ENCODE measurements at places on chromosomes 4 and X.

GRCh38 chrX:132017431-132018185, 5.5 kb upstream of the STK26 start:
- no peak for DNase-seq
- H3K36me3 ChIP-seq: peaks cover 2% of the 10 kb centered on the region
- peaks cover 23% of the 10 kb centered on the region for H3K4me1 ChIP-seq
- no peaks in the 10 kb centered on the region for H3K27me3 ChIP-seq

DNA sequence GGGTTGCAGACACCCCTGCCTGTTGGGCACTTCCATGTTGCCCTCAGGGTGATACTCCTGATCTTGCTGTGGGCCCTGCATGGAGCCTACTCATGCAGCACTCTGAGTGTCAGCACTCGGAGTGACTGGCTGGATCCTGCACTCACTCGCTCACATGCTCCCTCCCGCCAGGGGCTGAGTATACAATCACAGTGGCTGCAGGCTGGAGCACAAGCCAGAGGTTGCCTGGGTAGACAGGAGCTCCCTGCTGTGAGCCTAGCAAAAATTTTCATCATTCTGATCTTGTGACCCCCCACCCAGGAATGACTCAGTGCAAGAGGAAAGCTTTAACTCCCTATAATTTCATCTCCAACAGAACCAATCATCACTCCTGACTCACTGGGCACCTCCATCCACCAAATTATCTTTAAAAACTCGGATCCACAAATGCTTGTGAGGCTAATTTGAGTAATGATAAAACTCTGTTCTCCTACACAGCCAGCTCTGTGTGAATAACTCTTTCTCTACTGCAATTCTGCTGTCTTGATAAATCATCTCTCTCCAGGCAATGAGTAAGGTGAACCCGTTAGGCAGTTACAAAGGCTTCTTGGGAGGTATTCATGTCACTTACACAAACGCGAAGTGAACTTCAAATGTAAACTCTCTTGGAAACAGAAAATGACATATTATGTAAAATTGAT, 1180.8 kb upstream of the PABPC4L start:
- no peak overlapping the region for H3K27ac ChIP-seq
- no peaks in the 10 kb centered on the region for H3K27me3 ChIP-seq
- no peaks in the 10 kb centered on the region for H3K4me1 ChIP-seq
- H3K36me3 ChIP-seq: no peaks in the 10 kb centered on the region
- no peak for DNase-seq

DNA sequence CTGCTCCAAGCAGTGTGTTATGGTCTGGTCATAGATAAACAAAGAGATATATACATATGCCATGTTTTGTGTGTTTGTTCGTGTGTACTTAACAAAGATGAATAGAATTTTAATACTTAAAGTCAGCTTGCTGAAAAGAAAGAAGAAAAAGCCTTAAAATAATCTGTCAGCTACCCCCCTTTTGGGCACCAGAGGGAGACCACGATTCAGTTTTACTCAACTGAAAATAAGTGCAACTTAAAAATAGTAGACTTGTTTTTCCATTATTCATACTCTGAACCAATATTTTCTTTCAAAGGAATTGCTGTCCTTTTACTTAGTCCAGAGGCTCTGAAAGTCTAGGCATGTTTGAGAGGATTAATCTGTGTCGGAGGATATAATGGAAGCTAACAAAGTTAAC, 181.7 kb upstream of the AGTR2 start:
- no peaks in the 10 kb centered on the region for H3K36me3 ChIP-seq
- no peaks in the 10 kb centered on the region for H3K4me1 ChIP-seq

DNA sequence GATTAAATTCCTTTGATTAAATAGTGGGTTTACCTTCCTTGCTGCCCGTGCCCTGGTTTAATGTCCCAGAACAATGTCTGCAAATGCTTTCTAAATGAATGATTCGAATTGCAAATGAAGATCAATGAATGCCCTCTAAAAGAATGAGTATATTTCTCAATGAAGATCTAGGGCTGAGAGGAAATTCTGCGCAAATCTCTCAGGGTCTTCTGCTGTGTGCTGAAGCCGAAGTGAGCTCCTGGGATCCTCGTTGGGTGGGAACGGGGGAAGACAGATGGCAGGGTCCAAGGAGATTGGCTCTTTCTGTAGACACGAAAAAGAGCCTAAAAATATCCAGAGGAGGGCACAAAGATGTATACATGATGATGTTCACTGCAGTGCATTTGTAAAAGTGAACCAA, 224.8 kb downstream of the STIM2 start:
- no peaks in the 10 kb centered on the region for H3K4me1 ChIP-seq
- peaks cover 3% of the 10 kb centered on the region for H3K36me3 ChIP-seq
- no peak overlapping the region for H3K27ac ChIP-seq
- H3K4me3 ChIP-seq: no peak overlapping the region

- no peak for DNase-seq
- no peaks in the 10 kb centered on the region for H3K27me3 ChIP-seq
- no peak overlapping the region for H3K27ac ChIP-seq
- peaks cover 9% of the 10 kb centered on the region for H3K36me3 ChIP-seq
Measured at GRCh38 chr4:123260653-123261052, 135.9 kb upstream of the SPRY1 start.

DNA sequence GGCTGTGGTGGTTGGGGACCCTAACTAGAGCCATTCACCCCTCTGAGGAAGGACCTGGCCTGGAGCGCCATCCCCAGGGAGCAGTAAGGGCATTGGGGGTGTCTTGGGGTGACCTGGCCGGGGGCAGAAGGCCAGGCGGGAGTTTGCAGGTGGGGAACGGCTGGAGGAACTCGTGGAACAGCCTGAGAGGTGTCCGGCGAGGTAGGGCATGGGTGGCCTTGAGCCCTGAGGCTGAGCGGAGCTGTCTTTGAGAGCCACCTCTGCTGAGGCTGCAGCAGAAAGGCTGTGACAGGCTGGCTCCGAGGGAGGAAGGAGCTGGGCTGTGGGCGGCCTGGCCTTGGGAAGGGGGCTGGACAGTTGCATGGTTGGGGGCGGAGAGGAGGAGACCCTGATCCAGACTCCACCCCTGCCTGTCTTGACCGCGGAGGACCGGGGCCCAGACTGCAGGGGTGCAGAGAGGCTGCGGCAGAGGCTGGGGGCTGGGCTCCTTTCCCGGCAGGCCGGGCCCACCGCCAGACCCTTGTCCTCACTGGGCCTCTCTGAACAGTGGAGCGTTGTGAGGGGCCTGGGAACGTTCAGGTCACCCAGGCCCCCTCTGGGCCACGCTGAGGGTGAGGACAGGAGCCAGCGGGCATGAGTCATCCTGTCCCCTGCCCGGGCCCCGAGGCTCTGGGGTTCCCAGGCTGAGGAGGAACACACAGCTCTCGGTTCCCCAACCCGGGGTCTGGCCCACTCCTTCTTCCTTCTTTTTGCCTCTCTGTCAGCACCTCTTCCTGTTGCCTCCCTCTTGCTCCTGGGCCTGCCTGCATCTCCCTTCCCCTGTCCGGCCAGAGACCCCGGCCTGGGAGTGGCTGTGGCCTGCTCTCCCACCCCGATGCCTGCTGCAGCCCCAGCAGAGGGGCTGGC, 8.1 kb downstream of the SH3BP2 start:
- no peaks in the 10 kb centered on the region for H3K27me3 ChIP-seq
- peak overlapping the region; percentile 45 for H3K4me3 ChIP-seq
- DNase-seq: no peak
- H3K4me1 ChIP-seq: peaks cover 18% of the 10 kb centered on the region

DNA sequence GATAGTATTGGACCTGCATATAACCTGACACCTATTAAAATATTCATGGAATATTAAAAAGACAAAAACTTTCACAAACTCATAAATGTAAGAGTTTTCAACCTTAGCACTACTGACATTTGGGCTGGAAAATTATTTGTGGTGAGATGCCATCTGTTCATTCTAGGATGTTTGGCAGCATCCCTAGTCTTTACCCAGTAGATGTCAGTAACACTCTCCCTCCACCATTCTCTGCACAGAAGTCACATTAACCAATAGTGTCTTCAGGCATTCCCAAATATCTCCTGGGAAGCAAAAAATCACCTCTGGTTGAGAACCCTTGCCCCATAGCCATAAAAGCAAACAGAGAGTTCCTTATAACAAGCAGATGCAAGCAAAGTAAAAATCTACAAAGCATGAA, 41.4 kb upstream of the NDST4 start:
- no peak overlapping the region for H3K27ac ChIP-seq
- DNase-seq: no peak
- no peaks in the 10 kb centered on the region for H3K27me3 ChIP-seq
- no peaks in the 10 kb centered on the region for H3K4me1 ChIP-seq

GRCh38 chr4:71187404-71188155, 151.2 kb upstream of the SLC4A4 start:
- peaks cover 41% of the 10 kb centered on the region for H3K4me1 ChIP-seq
- H3K27ac ChIP-seq: peak overlapping the region; percentile 82
- H3K4me3 ChIP-seq: peak overlapping the region; percentile 91
- no peaks in the 10 kb centered on the region for H3K36me3 ChIP-seq

DNA sequence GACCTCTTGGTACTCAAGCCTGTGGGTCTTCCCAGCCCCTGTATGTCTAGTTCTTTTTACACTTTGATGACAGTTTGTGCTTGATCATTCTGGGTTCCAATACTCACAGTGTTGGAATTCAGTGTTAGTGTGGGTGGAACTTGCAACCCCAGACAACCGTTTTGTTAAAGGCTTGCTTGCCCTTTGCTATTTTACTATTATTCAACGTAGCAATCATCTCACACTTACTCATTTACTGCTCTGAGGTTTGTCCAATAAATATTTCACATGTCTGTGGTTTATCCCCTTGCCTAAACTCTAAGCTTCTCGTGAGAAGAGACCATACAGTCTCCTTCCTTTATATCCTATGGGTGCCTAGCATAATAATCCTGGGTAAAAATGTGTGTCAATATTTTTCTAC, 15.3 kb downstream of the CCNG2 start:
- no peak overlapping the region for H3K27ac ChIP-seq
- H3K36me3 ChIP-seq: peaks cover 5% of the 10 kb centered on the region
- peaks cover 9% of the 10 kb centered on the region for H3K4me1 ChIP-seq
- DNase-seq: no peak
- H3K4me3 ChIP-seq: no peak overlapping the region

DNA sequence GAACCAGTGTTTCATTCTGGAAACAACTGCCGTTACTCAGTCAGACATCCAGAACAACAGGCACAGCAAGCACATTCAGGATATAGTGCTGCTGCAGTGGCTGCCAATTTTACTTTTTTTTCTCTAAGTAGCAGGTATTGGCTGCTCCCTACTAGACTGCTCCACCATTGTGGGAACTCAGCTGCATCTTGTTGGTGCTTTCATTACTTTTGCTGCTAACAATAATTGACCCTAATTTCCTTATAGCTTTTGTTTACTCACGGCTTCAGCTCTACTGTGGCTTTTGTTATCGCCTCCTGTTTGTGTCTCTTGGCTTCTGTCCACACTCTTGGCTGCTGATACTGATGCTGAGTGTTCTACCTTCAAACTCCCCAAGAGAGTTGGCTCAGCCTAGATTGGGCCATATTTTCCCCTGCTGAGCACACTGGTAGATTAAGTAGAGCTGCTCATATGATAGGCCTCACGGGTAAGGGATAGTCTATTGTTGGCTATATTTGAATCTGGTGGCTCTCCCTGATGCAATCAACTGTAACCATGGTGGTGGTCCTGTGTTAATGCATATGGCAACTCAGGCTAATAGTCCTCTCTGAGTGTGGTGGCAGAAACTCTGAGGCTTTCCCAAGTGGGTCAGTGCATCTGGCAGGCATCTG, 44.5 kb upstream of the IL2 start:
- DNase-seq: no peak
- H3K27me3 ChIP-seq: peaks cover 4% of the 10 kb centered on the region
- H3K27ac ChIP-seq: no peak overlapping the region
- H3K36me3 ChIP-seq: peaks cover 1% of the 10 kb centered on the region
